ENCODE measurements at places on chromosomes 1 and 21.

DNA sequence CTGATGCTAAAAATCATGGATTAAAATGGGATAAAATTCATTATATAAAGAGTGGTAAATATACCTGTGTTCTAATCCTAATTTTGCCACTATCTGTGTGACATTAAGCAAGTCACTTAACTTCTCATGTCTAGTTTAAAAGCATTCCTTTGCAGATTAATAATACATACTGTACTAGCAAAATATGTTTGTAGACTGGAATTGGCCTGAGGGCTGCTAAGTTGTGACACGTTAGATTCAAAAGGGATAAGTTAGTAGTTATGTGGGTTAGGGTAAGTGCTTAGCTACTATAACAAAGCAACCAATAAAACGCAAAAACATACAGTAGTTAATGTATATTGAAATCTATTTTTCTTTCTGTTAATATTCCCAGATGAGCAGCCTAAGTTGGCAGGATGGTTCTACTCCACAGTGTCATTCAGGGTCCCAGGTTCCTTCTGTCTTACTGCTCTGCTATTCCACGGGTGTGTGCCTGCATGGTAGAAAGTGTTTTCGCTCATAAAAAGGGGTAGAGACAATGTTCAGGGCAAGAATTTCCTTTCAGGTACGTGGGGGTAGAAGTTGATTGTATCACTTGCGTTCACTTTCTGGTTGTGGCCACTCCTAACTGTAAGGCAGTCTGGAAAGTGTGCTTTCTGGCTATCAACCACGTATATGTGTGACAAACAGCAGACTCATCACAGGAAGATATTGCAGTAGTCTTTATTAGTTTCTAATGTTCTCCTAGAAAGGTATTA lies 239.8 kb downstream of the NFIA start:
- DNase-seq: no peak

GRCh38 chr1:18463063-18463462 lies 17.7 kb upstream of the KLHDC7A start:
- DNase-seq: no peak

DNA sequence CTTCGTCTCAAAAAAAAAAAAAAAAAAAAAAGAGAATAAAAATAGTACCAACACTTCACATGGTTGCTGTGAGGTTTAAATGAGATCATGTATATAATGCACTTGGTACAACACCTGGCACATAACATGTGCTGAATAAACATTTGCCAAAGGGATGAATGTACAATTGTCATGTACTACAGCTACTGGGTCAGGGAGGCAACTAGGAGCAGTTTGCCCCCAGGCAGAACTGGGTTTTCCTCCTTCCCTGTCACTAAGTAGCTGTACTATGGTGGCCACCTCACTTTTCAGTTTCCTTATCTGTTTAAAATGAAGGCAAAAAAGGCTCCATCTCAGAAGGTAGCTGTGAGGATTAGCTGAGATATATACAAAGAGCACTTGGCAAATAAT lies 11.5 kb downstream of the AK2 start:
- no peak for DNase-seq

GRCh38 chr1:31189696-31190674 lies 49.7 kb downstream of the NKAIN1 start:
- no peak for DNase-seq

DNA sequence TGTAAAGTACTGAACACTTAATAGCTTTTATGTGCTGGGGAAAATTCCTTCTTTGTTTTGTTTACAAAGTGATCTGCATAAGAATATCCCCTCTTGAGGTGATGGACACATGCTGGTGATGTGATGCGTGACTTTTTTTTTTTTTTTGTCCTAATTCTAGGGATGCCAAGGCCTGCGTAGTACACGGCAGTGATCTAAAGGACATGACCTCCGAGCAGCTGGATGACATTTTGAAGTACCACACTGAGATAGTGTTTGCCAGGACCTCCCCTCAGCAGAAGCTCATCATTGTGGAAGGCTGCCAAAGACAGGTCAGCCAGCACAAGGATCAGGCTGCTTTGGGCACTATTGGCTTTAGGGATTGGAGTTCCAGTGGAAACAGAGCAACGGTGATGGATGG lies 24.7 kb downstream of the ATP1A1 start:
- no peak for DNase-seq

- DNase-seq: no peak
Measured at GRCh38 chr1:41806472-41807155, 112.1 kb downstream of the HIVEP3 start.

- no peak for DNase-seq
Measured at GRCh38 chr1:48920851-48921250, 144.2 kb upstream of the BEND5 start.

- DNase-seq: no peak
Measured at GRCh38 chr1:55955016-55955621, 624.2 kb downstream of the PLPP3 start.

DNA sequence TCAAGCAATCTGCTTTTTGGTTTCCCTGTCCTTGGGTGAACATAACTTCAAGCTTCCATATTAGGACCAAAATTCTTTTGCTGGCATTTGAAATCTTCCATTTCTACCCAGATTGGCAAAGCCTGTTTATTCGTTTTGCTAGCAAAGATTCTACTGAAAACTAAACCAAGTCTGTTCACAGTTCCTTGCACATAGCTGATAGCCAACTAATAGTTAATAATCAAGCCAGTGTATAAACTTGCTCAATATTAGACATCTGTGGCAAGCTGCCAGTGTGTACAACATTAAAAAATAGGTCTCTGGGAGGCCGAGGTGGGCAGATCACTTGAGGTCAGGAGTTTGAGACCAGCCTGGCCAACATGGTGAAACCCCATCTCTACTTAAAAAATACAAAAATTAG lies 6.3 kb downstream of the APP start:
- DNase-seq: no peak

- DNase-seq: no peak
Measured at GRCh38 chr1:18681423-18681835, 50.8 kb downstream of the PAX7 start.

DNA sequence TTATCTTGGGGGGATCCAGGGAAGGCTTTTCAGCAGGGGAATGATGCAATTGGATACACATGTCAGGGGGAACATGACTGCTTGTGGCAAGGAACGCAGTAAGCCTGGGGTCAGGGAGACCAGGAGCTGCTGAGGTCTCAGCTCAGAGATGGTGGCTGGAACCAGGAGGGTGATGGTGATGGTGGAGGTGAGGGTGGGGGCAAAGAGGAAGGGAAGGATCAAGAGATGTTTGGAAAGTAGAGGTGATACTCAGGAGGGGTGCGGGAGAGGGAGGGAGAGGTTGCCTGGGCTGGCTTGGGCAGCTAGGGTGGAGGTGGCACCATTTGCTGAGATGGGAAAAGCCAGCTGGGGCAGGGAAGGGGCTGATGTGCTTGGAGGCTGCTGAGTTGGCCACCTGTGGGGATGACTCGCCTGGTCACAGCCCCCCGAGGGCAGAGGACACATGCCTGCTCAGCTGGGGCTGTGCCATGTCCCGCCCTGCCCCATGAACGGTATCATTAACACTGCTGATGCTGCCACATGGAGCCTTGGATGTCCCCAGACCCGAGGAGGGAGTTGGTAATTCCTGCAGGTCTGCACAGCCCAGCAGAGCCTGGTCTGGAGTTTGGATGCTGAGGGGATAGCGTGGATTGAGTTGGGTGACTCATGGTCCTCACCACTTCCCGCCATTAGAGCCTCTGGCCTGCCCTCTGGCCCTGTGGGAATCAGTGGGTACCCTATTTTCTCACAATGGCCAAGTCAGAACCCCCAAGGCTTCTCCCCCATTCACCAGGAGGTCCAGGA lies 6.3 kb upstream of the PADI1 start:
- DNase-seq: no peak

- DNase-seq: no peak
Measured at GRCh38 chr1:205319081-205320018, 2.2 kb downstream of the NUAK2 start.

DNA sequence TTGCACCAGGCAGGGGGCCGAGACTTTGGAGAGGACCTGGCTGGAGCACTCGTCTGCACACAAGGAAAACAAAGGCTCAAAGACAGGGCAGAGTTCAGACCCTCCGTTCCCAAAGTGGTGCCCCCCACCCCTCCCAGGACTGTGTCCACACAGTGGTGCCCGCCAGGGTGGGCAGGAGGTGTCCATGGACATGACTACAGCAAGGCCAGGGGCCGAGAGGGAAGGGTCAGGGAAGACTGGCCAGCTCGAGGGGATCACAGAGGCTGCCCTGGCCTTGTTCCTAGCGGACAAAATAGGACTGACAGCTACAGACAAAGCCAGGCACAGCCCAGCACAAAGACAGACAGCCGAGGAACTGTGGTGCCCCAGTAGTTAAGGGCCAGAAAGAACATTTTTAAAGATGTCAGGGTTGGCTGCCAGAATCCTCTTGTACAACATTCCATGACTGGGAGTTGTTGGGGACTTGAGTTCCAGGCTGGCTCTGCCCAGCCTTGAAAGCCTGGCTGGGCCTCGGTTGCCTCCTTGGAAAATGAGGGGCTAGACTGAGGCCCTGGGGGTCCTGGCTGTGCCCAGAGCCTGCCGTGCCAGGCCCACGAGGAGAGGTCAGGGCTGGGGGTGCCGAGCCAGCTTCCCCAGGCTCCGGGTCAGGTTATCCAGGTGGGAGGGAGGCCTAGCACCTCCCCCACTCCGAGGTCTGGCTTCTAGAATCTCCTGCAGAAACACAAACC lies 63.7 kb downstream of the SLX9 start:
- no peak for DNase-seq

GRCh38 chr1:26861889-26862378 lies 1.0 kb upstream of the SFN start:
- no peak for DNase-seq

DNA sequence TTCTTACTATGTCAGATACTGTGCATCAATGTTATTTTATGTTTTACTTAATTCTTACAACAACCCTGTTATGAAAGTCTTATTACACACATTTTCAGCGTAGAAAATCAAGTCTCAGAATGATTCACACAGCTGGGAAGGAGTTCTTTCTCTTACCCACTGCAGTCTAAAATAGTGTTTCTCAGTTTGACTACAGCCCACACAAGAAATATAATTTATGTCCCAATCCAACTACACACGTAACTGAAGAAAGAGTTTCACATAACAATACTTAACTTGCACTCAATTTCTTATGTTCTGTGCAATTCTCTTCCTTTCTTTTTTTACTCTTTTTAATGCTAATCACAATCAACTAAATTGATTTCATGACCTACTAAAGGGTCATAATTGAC lies 252.8 kb upstream of the ADGRL2 start:
- DNase-seq: no peak

DNA sequence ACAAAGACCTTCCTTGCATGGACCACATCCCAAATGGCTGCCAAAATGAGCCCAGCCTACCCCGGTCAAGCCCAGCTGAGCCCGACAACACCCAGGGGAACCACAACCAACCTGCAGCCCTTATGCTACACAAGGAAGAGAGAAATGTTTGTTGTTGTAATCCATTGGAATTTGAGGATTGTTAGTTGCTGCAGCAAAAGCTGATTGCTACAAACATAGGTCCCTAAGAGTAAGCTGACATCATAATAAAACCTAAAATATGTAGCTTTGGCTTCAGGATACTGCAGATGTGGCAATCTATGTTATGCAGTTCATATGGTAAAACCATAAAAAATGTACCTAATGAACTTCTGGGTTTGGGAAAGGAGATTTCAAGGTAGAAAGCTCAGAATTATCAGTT lies 65.5 kb upstream of the DNAH14 start:
- DNase-seq: no peak

DNA sequence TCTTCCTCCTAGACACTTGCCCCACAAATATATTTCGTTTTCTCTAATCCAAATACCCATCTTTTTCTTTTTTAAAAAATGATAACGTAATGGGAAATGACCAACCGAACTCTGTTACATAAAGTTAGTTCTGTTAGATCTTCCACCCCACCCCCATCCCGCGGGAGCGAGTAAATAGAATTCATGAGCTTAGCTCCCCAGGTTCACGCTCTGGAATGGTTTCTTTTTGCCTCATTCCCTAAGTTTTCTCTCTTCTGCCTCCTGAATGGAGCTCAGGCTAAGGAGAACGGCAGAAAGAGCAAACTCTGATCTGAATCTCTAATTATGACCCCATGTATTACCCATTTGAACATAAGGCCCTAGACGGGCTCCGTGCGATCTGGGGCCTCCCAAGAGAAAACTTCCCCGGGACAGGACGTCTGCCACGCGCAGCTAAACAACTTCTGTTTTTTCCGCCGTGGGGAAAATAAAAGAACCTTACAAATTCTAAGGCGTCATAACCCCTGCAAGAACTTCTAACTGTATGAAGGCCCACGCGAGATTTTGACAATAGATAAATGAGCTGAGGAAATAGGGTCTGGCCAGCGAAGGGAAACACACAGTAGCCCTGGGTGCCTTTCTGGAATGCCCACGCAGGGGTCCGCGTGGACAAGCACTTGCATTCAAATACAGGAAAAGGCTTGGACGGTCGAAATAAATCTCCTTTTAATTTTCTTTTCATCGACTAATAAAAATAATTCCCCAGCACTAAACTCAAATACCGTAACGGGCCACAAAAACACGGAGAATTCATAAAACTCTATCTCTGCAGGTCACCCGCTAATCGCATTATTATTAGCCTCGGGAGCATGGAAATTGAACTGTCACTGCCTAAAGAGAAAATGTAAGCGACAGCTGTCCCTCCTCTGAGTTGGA lies 2.2 kb downstream of the TBX15 start:
- DNase-seq: no peak

DNA sequence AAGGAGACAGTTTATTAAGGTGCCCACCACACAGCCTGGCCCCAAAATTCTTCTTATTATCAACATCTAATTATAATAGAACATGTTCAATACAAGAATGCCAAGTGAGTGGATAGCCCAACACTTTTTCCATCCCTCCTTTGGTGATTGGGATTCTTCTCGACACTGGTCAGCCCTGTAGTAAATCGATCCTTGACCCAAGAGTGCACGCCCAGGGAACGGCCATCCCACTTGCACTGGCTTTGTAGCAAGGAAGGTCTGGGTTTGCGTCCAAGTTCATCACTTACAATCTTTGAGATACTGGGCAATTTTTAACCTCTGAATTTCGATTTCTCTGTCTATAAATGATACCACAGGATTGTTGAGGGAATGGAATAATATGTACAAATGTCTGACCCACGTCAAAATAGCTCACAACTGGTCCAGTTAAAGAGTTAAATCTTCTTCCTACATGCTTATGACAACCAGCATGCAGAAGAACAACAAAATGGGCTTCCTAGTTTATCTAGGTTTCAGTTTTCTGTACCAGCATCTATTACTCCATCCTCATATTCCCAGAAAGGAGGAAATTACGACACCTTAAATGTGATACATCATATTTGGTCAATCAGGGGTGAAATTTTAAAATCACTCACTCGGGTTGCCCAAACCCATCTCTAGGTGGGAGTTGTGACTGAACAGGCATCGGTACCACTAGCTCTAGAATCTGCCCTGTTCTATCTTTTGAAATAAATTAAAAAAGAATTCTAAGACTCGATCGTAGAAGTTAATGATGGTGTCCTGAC lies 161.8 kb downstream of the CLIC6 start:
- no peak for DNase-seq

GRCh38 chr1:37989361-37989930 lies 376 bp downstream of the SF3A3 start:
- DNase-seq: no peak

Measured in stimulated activated CD4-positive, alpha-beta T cell treated with anti-CD3 and anti-CD28 coated beads, Interleukin-12 subunit alpha, Interleukin-12 subunit beta, amount 100 ng/mL, for 48 hours (primary cell).